ENCODE measurements at places on chromosomes 11 and 22. TPM values are rescaled to one million over a fixed set of nuclear protein-coding genes. Genes with fewer than 3 reads are reported as not detected.

DNA sequence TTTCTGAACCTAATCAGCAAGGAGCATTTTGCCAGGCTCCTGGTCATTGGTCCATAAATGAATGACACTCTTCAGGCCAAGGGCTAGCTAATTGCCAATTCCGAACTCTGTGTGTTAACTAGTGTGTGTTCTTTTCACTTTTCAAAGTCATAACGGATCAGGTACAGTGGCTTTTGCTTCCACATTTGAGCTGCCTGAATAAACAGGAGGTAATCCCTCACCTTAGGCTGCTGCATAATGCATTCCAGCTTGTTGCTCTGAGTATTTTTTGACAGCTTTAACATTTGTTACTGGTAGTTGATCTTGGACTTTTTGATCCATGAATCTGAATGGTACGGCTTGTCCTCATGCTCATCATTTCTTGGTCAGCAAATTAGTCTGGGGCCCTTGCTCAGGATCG is 485.1 kb downstream of the CNTN5 start:
- H3K27me3 ChIP-seq, result no peaks in the 10 kb centered on the region
- H3K27ac ChIP-seq, result no peak overlapping the region
- no peak for DNase-seq

- no peak overlapping the region for H3K27ac ChIP-seq
- H3K4me3 ChIP-seq, result no peak overlapping the region
- no peak for DNase-seq
- no peaks in the 10 kb centered on the region for H3K27me3 ChIP-seq
Measured at GRCh38 chr22:42142771-42143461, 12.3 kb upstream of the CYP2D6 start.

DNA sequence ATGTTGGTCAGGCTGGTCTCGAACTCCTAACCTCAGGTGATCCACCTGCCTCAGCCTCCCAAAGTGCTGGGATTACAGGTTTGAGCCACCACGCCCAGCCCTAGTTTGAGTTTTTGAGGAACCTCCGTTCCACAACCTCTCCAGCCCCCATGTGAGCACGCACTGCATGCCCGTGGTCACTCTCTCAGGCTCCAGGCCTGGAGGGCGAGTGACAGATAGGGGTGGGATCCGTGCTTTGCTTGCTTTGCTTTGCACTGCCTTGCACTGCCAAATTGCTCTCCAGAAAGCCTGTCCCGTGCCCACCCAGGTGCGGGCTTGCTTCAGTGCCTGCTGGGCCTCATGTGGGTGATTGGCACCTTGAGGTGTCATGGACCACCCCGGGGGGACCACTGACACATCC is 29.9 kb downstream of the FGF4 start:
- H3K36me3 ChIP-seq, result no peaks in the 10 kb centered on the region
- no peak overlapping the region for H3K27ac ChIP-seq
- H3K4me1 ChIP-seq, result no peaks in the 10 kb centered on the region
- peaks cover 18% of the 10 kb centered on the region for H3K27me3 ChIP-seq
- no peak for DNase-seq

DNA sequence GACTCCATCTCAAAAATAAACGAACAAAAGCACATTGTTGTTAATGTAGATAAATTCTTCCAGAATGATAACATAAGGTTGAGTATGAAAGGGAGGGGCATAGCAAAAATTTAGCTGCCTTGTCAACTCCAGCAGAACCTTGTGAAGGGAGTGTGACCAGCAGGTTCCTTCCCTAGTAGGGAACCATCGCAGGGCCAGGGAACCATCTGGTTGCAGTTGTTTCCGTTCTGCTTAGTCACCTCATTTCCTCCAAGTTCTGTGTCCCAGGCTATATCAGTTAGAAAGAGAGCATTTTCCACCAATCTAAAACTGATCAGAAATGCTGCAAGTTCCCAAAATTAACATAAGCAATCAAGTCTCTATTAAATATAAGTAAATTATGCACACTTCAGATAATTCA is 126.7 kb upstream of the BLID start:
- H3K36me3 ChIP-seq, result no peaks in the 10 kb centered on the region
- H3K27ac ChIP-seq, result no peak overlapping the region
- DNase-seq, result no peak
- peaks cover 7% of the 10 kb centered on the region for H3K27me3 ChIP-seq

GRCh38 chr11:10503777-10504480 is 37.1 kb downstream of the RNF141 start:
- no peaks in the 10 kb centered on the region for H3K27me3 ChIP-seq
- H3K4me1 ChIP-seq, result no peaks in the 10 kb centered on the region
- no peak for DNase-seq
- H3K4me3 ChIP-seq, result no peak overlapping the region
- H3K27ac ChIP-seq, result no peak overlapping the region
- H3K36me3 ChIP-seq, result peaks cover 31% of the 10 kb centered on the region

- no peak overlapping the region for H3K4me3 ChIP-seq
- peaks cover 32% of the 10 kb centered on the region for H3K27me3 ChIP-seq
- H3K4me1 ChIP-seq, result peaks cover 10% of the 10 kb centered on the region
- H3K27ac ChIP-seq, result no peak overlapping the region
- H3K36me3 ChIP-seq, result no peaks in the 10 kb centered on the region
Measured at GRCh38 chr11:115505175-115505574, 960 bp upstream of the CADM1 start.

- no peak overlapping the region for H3K4me3 ChIP-seq
- no peak for DNase-seq
- no peaks in the 10 kb centered on the region for H3K36me3 ChIP-seq
- H3K27ac ChIP-seq, result no peak overlapping the region
- no peaks in the 10 kb centered on the region for H3K27me3 ChIP-seq
- no peaks in the 10 kb centered on the region for H3K4me1 ChIP-seq
Measured at GRCh38 chr11:103497268-103497667, 388.0 kb downstream of the DYNC2H1 start.

DNA sequence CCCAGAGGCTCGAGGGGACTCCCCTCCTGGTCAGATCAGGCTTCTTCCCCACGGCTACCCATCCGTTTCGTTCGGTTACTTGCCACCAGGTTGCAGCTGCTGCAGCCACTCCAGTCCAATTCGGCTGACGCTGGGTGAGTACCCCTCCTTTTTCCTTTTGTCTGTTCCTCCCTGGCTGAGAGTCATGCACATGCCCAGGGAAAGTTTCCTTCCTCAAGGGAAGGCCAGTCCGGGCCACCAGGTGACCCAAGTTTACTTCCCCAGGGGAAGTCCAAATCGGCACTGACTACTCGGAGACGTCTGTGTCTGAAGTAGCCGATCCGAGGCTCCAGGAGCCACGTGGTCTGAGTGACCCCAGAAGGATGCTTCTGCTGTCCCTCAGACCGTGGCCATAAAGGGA is 13.2 kb upstream of the OR56A3 start:
- H3K4me3 ChIP-seq, result no peak overlapping the region
- H3K27me3 ChIP-seq, result peaks cover 2% of the 10 kb centered on the region
- H3K4me1 ChIP-seq, result no peaks in the 10 kb centered on the region
- no peak overlapping the region for H3K27ac ChIP-seq
- no peak for DNase-seq

- peaks cover 4% of the 10 kb centered on the region for H3K27me3 ChIP-seq
- H3K27ac ChIP-seq, result no peak overlapping the region
- H3K36me3 ChIP-seq, result peaks cover 1% of the 10 kb centered on the region
- peaks cover 2% of the 10 kb centered on the region for H3K4me1 ChIP-seq
Measured at GRCh38 chr11:95534226-95534625, 255.4 kb downstream of the FAM76B start.

- H3K36me3 ChIP-seq, result no peaks in the 10 kb centered on the region
- peaks cover 6% of the 10 kb centered on the region for H3K4me1 ChIP-seq
- DNase-seq, result no peak
Measured at GRCh38 chr11:47899801-47900200, 51.7 kb upstream of the NUP160 start.

Gene DDI1
- total RNA-seq, result not detected

Gene OR9G4
- not detected for total RNA-seq
